CD14-positive monocyte (primary cell): ENCODE measurements at places on chromosomes 7 and 10. TPM values are rescaled to one million over a fixed set of nuclear protein-coding genes. Genes with fewer than 3 reads are reported as not detected.

FLNC gene
- not detected for polyA plus RNA-seq

GNA12 gene
- 3.4 TPM for polyA plus RNA-seq

DIP2C gene
- polyA plus RNA-seq: 0.04 and 0.11 TPM in 2 replicates

GSTK1 gene
- polyA plus RNA-seq: 537 and 547 TPM in 2 replicates

GLI3 gene
- polyA plus RNA-seq: not detected

PARG gene
- polyA plus RNA-seq: 8.0 TPM

POLR2J2 gene
- 1.8 and 5.5 TPM in 2 replicates for polyA plus RNA-seq
